T47D (cell line): ENCODE measurements at places on chromosomes 3 and 15.

DNA sequence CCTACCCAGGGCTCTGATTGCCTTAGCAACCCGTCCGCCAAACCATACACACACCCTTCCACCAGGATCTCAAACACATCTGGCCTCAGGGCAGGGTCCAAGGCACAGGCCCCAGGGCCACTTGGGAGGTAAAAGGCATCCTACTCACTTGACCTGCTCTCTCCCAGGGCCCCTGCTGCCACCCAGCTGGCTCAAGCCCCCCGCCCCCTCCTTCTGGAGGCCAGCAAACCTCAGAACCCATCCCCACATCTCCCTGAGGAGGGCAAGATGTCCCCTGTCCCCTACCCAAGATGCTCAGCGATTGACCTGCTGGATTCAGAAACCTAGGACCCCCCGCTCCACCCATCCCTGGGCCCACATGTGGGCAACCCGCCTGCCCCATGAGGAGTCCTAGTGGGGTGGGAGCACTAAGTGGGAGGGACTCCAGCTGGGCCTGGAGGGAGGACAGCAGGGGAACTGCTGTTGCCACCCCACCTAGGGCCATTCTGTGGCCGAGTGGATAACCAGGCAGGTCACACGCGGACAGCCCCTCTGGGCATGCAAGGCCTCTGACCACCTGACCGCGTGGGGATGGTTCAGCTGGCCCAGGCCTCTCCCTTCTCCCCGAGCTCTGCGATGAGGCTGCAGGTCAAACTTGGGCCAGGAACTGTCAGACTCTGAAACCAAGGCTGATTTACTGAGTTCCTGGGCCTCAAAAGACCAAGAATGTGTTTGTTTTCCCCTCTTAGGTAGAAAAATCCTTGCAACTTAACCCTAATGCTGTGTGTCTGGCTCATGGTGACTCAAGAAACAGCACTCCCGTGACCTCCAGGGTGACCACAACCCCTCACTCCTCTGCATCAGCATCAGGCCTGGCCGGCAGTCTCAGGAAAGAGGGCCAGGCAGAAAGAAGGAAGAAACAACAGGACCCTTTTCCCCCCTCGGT lies 4.2 kb downstream of the MFGE8 start:
- no peak for DNase-seq

DNA sequence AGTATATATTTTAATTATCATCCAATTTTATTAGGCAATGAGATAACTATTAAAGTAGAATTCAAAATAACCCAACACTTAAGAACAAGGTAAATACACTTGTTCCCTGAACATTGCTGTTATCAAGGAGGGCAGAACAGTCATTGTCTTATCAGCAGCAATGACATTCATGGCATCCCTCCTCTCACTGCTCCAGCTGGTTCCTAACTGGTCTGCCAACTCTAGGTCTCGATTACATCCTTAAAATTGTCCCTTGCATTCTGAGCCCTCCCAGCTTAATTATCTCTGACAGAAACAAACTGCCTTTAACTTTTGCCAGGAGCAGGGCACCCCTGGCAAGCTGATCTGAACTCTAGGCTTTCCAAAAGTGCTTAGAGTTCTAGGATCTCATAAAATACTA lies 14.0 kb upstream of the DYNC1LI1 start:
- DNase-seq: no peak

GRCh38 chr15:74842581-74843444 lies at the start of gene ULK3:
TSS of gene ULK3 (minus strand) at chr15:74843156. CDS start at chr15:74843105, 51 bp downstream.
- DNase-seq: peak; percentile 97

GRCh38 chr3:134294302-134295280 lies 43.9 kb upstream of the RYK start:
- no peak for DNase-seq

- no peak for DNase-seq
These were observed 78.3 kb downstream of the SMAD6 start for GRCh38 chr15:66780172-66780972.

DNA sequence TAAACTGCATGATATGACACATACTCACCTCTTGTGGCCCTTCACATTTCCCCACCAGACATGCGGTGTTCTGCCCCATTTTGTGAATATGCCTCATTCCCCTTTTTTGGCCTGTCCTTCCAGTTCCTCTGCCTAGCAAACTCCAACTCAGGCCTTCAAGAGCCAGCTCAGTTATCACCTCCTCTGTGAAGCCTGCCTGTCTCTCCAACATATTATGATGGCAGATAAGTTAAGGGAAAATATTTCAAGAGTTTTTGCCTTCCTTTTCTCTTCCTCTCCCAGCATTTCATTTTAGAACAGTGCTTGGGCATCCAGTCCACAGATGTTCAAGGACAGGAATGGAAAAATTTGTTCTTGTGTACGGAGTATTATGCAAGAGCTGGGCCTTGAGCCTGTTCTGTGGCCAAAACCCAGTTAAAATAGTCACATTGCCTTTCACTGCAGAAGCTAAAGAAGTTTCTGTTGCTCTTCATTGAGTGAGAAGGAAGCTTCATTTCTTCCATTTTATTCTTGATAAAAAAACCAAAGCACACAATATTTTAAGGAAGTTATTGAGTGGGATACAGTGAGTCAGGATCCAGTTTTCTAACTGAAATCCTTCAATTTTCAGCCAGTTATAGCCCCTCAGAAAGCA lies 192.0 kb downstream of the GHSR start:
- DNase-seq: no peak

GRCh38 chr15:36880224-36880912 lies 220.0 kb downstream of the MEIS2 start:
- DNase-seq: no peak

DNA sequence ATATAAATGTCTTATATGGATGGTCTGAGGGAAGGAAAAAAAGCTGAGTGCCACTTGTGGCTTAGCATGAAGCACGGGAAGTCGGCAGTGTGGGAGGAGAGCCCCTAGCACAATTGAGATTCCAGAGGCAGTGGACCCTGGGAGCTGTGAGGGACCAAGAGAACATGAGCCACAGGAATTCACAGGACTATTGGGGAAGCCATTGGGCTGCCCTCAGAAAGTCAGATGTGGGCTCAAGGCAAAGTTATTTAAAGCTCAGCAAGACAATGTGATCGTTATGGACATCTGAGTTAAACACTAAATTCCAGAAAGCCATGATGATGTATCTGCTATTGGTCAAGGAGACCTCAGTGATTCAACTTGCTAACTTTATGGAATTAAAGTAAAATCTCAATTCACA lies 380.8 kb upstream of the IL12A start:
- no peak for DNase-seq

- no peak for DNase-seq
These were observed 71.6 kb downstream of the KY start for GRCh38 chr3:134579141-134579665.

GRCh38 chr15:28981351-28981720 lies 95.6 kb downstream of the APBA2 start:
- DNase-seq: no peak

GRCh38 chr3:98972155-98972554 lies 70.7 kb upstream of the DCBLD2 start:
- no peak for DNase-seq

DNA sequence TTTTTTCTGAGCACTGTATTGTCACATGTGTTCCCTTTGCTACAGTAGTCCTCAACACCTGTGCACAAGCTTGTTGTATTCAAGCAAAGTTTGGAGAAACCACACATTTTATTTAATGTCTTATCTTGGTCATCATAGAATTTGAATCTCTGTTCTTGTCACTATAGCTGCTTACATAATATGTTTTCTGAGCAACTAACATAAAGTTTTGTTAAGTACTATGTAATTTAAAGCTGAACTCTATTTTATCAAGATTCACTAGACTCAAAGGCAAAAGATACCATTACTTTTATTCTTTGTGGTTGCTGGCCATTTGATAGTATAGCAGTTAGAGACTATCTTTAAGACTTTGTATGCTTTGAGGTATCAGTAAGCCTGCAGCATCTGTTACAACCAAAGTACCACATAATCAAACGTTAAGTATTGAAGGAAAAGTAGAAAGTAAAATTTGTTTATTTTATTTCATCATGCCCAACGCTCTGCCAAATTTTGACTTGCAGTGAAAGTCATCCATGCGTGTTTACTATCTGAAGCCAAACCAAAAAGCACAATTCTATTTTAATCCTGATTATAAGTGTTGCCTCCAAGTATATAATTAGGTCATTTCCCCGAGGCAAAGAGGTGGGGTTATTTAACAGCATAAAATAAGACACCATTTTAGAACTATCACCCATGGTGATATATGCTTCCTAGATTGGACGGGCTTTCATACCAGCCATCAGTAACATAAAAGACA lies 10.3 kb upstream of the ABHD10 start:
- no peak for DNase-seq

DNA sequence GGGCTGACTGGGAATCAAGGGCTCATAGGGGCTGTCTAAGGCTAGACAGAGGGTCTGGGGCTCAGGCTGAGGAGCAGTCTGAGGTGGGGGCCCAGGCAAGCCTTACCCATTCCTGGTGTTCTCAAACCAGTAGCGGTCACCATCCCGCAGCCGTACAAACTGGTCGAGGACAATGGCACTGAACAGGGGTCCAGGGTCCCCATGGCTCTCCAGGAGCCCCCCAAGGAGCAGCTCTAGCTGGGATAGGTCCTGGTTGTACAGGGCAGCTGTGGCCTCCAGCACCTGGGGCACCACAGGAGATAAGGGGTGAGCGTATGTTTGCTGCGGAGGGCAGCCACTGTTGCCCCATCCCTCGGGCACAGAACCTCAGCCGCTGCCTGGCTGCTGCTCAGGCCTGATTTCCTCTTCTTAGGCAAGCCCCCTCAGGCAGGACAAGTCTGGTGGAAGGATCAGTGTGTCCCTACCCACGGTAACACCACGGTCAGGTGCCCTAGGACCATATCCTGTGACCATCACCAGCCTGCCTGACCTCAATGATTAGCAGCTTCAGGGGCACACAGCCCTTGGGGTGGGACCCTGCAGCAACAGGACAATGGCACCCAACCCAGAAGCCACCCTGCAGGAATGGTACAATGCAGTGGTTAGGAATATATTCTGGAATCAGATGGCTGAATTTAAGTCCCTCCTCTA lies 5.9 kb downstream of the DUOX2 start:
- DNase-seq: no peak

DNA sequence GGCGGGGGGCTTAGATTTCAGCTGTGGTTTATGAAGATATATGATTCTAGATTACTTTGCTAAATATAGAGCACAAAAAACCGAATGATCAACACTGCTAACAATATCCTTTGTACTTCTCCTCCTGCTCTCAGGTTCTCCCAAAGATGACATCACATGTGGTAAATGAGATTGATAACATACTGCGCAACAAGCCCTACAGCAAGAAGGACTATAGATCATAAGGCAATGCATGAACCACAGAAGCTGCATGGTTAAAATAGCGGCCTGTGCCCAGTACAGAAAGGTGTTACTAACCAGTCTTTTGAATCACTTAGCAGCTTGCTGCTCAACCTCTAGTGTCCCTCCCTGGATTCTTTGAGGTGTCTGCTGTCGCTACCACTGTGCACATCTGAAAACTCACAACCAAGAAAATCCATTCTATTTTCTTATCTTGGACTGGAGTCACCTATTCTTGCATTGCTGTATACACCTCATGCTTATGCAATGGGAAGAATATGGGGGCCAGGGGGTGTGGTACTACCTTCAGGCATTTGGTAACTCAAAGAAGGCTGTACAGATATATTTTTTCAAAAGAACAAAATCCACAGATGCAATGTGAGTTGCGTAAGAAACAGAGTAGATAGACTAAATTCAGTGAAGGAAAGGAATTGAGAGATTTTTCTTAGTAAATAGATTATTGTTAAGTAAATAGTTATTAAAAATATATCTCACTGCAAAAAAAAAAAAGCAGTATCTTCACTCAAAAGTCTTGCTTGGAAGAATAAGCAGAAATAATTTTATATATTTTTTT lies 18.2 kb downstream of the SSR3 start:
- no peak for DNase-seq

DNA sequence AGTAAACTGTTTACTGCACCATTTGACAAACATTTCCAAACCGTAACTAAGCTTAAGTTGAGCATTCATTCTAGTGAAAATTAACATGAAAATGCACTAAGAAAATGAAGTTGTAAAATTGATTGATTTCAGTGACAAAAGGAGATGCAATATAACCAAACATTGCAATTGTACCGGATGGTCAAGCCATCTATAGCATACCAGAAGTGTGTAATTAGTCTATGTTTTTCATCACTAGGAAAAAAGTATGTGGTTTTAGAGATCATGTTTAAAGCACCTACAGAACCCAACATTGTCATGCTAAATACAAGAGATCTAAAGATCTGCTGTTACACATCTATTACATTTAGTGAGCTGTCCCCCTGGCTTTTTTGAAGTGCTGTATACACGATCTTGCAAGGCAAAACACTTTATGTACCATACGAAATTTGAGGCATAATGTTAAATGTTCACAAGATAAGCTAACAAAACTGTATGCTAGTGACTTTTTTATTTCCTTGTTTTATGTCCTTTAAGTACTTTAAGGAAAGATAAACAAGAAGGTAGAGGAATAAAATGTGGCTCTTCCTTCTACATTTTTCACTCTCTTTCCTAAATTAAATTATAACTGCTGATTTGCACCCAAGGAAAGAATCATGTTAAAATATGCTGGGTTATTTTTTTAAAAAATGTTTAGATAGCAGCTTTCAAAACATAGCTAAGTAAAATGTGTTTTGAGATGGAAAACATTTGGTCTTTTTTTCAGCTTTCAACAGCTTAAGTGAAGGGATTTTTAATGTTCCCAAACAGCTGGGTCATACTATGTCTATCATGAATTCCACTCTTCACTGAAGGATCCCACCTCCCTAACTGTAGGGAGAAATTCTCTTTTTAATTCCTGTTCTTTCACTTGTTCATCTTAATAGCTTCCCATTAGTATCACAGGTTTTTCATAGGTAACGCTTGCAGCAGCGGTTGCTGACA lies 498.0 kb downstream of the MECOM start:
- DNase-seq: no peak

DNA sequence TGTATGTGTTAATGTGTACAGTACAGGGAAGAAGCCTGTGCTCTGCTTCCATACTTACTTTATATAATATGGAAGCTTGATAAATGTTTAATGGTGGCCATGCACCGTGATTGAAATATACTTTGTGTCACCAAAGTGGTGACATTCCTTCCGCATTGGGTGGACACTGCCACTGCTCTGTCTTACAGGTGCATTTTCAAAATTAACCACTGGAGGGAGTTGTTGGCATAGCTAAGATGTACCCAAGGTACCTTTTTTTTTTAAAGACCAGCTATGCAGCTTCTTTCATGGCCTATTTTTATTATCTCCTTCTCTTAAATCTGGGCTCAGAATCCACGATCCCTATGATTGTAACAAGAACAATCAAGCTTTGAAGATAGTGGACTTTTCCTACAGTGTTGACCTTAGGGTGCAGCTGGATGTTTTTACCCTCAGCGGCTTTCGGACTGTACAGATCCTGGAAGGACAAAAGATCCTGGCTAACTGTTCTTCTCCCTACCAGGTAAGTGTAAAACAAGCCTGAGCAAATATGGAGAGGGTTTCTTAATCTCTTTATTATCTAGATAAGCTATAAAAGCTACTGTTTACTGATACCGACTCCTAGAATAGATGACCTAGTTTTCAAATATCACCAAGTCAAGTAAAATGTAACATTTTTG lies 21.6 kb upstream of the PAK6 start:
- DNase-seq: peak; percentile 84

GRCh38 chr3:51099794-51100535 lies 285.1 kb upstream of the MANF start:
- peak; percentile 35 for DNase-seq
